ENCODE measurements at places on chromosomes 7 and 10.

GRCh38 chr7:87202208-87202607 lies 17.3 kb downstream of the TMEM243 start:
- no peak for DNase-seq

- no peak for DNase-seq
Measured at GRCh38 chr7:43537765-43538403, 45.0 kb upstream of the STK17A start.

DNA sequence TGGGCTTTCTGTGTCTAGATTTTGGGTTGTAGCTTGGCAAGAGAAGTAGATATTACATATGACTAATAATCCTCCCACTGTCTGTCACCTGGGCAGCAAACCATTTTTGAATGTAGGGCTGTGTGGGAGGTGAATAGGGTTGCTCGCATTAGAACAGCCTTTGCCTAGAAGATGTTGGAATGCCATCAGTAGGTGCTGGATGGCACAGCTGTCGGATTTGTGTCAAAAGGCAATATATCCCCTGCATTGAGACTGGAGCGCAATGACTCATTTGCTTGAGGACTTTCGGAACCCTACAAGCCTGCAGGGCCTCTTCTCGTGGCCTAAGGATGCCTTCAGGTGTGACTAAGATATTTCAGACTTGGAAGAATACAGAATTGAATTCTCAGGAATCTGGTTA lies 323.8 kb downstream of the GPR158 start:
- no peak for DNase-seq

DNA sequence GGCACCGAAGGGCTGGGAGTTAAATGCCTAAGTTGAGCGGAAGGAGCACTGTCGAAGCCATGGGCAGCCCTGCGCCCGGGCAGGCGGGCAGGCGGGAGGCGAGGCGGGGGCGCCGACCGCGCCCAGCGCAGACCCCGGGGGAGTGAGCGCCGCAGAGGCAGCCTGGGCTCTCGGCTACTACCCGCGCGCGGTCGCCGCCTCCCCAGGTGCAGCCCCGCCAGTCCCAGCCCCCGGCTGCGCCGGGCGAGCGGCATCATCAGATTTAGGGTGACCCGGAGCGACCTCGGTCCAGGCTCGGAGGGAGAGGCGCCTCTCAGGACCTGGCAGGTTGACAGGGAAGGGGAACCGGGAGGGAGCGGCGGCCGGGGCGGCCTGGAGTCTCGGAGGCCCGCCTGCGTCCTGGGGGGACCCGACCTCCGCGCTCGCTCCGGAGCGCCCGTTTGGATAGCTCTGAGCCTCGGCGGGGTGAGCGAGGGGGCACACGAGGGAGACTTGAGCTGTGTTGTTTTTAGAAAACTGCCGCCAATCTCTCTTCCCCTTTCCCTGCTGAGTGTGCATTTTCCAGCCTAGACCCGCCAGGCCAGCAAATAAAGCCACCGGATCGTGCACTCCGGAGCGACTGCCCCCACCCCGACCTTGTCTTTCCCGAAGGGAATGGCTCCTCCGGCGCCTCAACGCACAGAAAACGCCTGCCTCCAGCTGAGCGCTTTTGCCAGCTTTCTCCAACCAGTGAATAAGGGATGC lies 2.3 kb upstream of the NRP1 start:
- DNase-seq = no peak

GRCh38 chr7:38831259-38831996 lies 77.6 kb downstream of the VPS41 start:
- DNase-seq = no peak

- no peak for DNase-seq
Measured at GRCh38 chr7:131327049-131327625, 539 bp upstream of the MKLN1 start.

DNA sequence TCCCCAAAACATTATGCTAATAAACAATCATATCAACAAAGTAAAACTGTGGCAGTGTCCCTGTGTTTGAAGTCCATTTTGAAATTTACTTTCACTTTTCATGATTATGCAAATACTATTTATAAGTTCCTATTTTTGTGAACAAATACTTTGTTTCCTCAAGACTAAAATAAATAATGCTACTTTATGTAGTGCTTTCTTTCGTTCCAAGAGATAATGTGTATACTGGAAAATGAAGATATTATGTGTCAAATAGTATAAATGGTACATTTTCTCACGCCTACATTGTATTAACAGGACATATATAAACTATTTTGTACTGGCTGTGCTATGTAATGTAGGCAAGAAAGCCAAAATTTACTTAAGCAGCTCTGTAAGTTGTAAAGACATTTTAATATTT lies 136.3 kb downstream of the MALRD1 start:
- DNase-seq = no peak

GRCh38 chr10:992871-993270 lies 4.6 kb downstream of the GTPBP4 start:
- DNase-seq = no peak

DNA sequence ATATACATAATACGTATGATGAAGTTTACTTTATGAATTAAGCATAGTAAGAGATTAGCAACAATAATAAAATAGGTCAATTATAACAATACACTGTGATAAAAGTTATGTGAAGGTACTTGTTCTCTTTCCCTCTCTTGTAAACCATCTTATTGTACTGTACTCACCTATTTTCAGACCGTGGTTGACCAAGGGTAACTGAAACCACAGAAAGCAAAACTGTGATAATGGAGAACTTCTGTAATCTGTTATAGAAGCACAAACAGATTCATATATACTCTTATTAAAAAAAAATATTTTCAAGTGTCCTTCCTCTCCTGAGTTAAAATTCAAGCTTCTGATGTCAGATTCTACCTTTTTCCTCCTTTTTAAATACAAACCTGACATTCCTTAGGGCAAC lies 1247.8 kb upstream of the SORCS1 start:
- DNase-seq = no peak

DNA sequence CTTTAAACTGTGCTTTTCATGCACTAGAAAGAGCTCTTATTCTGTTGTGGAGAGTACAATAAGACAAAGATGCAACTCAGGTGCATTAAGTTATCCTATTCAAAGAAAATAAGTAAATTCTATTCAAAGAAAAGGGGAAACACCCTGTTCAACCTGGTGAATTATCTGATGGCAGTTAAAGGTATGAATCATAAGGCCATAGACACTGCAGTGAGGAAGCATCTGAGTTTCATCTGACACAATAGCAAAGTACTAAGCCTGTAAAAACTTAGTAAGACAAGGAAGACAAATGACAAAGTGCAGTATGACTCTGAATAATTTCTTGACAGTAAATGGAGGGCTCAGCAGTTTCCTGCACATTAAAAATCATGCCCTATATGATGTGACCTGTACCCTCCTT lies 91.0 kb upstream of the LRRTM3 start:
- DNase-seq = no peak

GRCh38 chr10:75032813-75033212 lies 78.6 kb upstream of the SAMD8 start:
- no peak for DNase-seq

GRCh38 chr10:74576586-74576985 lies 249.8 kb upstream of the KAT6B start:
- DNase-seq = no peak

- DNase-seq = no peak
Measured at GRCh38 chr7:78020874-78021249, 222.3 kb downstream of the PHTF2 start.

DNA sequence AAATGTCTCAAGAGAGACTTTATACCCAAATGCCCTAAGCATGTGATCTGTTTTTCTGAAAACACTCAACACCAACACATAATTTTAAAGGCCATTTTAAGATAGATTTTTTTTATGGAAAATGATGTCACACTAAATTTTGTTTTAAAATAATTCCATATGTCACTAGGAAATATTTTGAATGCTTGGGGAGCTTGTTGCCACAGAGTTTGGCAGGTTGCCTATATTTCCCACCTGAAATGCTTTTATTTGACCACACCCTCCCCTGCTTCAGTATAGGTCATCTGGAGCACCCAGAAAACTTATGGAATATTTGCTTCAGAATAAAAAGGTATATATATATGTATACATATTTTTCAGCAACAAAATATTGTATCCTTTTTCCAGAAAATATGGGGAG lies 180.0 kb upstream of the ANK3 start:
- DNase-seq = no peak

DNA sequence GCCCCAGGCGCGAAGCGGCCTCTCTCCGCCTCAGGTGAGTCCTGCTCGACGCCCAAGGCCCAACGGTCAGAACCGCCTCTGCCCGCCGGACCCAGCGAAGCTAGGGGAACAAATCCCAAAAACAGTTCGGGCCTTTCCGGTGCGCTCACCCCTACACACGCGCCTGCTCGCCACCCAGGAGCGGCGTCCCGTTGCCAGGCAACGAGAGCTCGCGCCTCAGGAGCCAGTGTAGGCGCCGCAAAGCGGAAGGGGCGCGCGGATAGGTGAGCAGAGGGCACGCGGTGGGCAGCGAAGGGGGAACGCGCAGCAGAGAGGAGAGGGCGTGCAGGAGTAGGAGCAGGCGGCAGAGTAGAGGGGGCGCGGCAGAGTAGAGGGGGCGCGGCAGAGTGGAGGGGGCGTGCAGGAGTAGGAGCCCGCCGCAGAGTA lies at the start of the genes DYDC1 and DYDC2:
TSS of gene DYDC1 (minus strand) at position 193 of the 426 bp plus-strand sequence. CDS start 4,154 bp downstream, outside the sequence.
TSS of gene DYDC2 (plus strand) at position 219 of the 426 bp plus-strand sequence. CDS start 5,663 bp downstream, outside the sequence.
- no peak for DNase-seq

DNA sequence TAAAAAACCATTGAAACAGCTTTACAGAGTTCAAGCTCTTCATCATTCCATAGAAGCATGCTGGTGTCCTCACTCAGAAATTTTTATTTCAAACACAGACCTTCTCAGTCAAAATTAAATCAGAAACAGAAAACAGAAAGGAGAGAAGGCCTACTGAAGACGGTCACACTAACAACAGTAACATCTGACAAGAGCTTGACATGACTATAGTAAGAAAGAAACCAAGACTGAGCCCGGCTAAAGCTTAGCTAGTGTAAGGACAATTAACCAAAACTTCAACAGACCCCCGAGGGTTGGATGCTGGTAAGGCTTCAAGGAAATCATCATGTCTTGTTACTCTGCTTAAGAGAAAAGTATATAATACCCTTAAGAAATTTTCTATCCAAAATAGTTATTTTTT lies 38.6 kb downstream of the MTPN start:
- DNase-seq = no peak

DNA sequence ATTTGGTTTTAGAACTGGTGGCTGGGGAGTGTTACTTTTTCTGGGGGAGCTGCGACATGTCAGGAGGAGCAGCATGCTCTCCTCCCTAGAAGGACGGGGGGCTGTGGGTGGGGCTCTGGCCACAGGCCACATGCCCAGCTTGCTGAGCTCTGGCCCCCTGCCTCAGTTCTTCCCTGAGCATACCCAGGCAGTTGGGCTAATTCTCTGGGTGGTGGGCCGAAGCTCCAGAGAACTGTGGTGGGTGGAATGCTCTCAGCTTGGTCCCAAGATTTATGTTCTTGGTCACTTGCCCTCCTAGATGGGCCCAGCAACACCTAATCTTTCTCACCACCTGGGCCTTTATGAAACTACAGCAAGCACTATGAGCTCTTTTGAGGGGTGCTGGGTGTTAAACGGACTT lies 5.1 kb upstream of the ZNF775 start:
- no peak for DNase-seq

GRCh38 chr7:25988640-25989039 lies 163.4 kb upstream of the NFE2L3 start:
- DNase-seq = no peak

GRCh38 chr10:126135941-126136595 lies 239.7 kb downstream of the FANK1 start:
- no peak for DNase-seq

- DNase-seq = no peak
Measured at GRCh38 chr7:139648391-139648861, 124.9 kb downstream of the CLEC2L start.

- DNase-seq = no peak
Measured at GRCh38 chr10:36761121-36761520, 364.3 kb upstream of the ANKRD30A start.

DNA sequence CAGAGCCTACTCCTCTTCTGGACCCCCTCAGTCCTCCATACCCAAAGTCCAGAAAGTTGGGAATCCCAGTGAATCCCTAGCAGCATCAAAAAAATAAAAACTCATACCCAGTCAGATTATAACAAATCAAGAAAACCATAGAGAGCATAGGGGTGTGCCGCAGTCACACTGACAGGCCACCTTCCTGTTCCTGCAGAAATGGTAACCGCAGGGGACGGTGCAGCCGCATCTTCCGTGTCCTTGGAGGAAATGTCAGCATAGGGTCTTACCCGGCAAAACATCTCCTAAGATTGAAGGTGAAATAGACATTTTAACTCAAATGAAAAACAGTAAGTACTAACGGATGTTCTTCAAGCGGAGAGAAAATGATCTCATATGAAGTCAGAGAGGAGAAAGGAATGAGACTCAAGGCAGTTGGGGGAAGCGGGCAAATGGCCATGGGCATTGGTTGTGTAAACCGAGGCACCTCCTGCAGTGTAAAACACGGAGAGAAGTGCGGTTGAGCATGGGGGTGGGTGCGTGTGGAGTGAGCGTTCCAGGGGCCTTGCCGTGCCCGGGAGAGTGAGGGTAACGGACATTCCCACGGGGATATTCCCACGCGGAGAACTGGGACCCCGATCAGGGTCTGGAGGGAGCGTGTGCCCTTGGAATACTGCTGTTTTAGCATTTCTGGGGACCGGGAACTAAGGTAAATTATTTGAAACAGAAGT lies 110.8 kb downstream of the NKX6-2 start:
- DNase-seq = no peak

DNA sequence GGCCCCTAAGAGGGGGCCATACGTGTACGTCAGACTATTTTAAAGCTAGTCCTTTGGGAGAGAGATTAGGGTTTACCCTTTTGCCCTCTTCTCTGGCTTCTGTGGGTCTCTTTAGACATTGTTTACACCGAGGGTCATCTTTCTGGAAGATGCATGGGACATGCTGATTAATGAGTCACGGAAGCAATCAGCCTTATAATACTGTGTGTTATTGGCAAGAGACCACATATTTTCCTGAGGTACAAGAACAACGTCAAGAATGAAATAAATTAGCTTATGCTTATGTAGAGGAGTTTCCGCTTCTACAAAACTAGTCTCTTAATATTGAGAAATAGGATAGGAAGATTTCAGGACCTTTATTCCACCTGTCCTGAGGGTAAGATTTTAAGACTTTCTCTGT lies 327.7 kb downstream of the BBS9 start:
- DNase-seq = no peak

- no peak for DNase-seq
Measured at GRCh38 chr10:74738985-74739567, 87.3 kb upstream of the KAT6B start.

DNA sequence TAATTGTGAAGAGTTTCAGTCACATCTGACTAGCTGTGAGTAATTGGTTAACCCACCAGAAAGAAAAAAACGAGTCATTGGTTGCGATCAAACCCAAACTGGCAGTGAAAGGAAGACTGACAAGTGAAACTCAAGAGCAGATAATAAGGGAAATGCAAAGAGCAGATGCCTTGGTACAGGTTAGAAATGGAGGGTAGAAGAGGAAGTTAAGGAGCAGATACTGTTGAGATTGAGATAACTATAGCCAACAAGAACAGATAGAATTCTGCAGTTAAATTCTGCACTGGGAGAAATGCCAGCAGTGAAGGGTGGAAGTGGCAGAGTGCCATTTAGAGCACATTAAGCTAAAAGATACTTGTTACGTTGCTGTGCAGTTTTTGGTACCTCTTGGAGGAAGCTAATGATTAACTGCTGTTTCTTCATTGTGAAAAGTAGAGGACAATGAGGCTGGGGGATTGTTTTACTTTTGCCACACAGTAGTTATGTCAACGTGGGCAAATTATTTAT lies 65.8 kb downstream of the CDK13 start:
- no peak for DNase-seq

Data from activated CD8-positive, alpha-beta memory T cell treated with anti-CD3 and anti-CD28 coated beads for 48 hours (primary cell).